ENCODE measurements at places on chromosomes 13 and 19.

- DNase-seq, result peak; percentile 67
Measured at GRCh38 chr19:8580710-8581281, 3.6 kb upstream of the MYO1F start.

- no peak for DNase-seq
Measured at GRCh38 chr19:10104665-10105508, 1.3 kb upstream of the PPAN start.

DNA sequence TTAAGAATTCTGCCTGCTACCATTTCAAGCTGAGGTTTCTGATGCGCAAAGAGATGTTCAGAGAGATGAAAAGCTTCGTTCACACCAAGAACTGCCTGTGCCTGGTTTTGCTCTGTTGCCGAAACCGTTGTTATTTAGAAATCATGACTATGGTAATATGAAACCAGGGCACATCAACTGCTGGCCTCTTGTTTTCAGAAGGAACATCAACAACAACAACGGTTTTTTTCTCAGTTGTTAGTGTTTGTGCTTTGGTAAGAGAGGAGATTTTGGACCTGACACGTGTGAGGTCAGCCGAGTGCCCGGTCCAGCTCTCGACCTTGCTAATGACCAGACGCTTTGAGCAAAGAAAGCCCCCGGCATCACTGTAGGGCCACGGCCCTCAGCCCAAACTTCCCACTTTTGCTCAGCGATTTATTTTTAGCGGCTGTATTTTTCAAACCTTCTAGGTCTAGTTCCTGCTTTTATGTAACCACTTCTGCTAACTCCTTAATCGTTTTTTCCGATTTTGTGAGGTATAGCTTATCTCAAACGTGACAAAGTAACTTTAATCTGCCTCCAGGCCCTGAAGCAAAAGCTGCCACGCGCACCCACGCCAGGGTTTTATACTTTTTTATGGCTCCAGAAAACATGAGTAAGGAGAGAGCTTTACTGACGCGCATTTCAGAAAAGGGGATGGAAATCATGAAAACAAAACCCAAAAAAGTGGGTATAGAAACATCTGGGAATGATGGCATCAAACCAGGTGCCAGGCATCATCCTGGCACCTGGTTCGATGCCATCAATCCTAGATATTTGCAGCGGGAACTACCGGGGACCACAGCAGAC is 42.0 kb downstream of the KLF2 start:
- DNase-seq, result peak; percentile 63

DNA sequence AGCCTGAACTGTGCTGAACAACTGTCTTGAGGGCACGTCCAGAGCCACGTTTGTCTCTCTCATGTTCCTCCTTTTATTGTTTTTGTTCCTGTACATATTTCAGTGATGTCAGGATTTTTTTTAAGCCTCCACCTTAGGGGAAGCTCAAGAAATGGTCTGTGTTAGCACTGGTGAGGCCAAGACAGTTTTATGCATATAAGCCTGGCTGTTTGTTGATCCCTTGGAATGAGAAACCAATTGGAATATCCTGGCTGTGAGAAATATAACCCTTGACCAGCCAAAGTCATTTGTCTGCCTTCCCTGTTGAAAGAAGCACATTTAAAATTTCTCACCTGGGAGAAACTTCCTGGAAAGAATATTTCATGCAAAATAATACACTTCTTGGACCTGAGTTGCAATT is 115.8 kb downstream of the DNAJC15 start:
- DNase-seq, result no peak

- no peak for DNase-seq
Measured at GRCh38 chr13:108897955-108898354, 268.5 kb downstream of the MYO16 start.

- no peak for DNase-seq
Measured at GRCh38 chr13:56351041-56351440, 789.7 kb upstream of the PRR20A start.

DNA sequence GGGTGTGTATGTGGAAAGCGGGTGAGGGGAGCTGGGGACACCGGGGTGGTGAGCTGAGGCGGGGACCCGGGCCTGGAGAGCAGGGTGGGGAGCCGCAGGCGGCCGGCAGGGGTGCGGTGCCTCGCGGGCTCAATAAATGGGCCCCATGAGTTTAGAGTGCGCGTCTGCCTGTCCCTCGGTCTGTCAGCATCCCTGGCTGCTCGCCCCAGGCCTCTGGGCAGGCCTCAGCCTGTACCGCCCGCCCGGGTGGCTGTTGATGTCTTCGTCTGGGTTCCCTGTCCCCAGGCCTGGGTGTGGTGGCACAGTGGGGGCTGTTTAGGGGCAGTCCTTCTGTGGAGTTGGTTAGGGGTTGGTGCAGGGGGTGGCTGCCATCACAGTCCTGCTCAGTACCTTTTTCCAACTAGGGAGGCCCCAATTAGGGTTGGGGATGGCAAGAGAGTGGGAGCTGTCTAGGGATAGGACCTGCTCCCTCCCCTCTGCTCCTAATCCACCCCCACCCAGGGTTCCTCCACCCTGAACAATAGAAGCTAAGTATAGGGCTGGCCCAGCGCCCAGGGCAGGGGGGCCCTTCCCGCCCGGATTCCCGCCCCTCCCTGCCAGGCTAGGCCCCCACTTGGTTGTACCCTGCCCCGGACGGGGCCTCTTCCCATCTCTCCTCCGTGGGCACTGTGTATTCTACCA is 12.2 kb downstream of the CIC start:
- DNase-seq, result peak; percentile 84

DNA sequence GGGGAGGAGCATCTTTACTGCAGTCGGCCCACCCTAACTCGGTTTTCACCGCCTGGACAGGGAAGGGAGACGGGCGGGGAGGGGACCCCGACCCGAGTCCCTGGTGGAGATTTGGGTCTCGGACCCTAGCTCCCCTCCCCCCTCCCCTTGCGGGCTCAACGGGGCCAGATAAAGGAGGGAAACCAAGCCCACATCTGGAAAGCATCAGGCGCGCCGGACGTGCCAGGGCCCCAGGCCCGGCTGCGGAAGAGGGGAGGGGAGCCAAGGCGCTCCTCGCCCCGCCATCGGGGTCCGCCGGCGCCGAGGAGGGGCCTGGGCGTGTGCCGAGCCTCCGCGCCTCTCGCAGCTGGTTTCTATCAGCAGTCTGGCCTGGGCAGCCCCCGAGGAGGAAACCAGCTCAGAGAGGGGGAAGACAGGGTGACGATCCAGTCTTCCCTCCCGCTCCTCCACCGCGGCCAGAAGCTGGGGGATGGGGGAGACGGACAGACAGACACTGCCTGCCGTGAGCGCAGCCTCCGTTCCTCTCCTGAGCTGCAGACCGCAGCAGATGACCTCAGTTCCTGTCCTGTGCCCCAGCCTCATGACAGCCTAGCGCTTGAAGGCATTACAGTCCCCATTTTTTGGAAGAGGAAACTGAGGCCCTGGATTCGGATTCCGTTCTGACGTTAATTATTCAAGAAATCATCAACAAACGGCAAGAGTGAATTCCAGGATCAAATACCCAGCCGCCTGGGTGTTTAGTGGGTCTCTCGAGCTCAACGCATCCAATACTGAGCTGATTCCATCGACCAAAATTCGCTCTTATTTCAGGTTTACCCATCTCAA is 3.6 kb upstream of the GNG8 start:
- DNase-seq, result peak; percentile 32

DNA sequence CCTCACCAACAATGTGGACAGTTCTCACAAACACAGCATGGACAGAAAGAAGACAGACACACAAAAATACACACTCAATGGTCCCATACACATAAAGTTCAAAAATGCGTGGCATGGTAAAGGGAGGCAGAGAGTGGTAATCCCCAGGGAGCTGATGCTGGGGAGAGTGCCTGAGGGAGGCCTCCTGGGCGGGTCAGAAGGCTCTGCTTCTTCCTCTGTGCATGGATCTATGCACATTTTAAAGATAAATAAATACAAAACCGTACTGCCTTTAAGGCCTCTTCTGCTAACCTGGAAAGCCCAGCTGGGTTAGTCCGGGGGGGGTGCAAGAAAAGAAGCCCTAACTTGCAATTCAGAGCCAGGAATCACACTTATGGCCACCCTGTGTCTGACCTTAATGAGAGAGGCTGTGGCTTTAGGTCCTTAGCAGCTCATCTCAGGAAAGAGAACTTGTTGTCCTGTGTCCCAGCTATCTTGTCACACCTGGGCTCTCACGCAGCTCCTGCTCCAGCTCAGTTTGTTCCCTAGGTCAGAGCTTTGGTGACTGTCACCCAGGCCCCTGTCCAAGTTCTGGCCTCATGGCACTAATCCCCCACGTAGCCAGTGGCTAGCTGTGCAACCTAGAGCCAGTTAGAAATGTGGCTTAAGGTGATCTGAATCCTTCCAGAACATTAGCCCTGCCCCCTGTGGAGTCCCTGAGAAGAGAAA is 28.5 kb downstream of the POP4 start:
- DNase-seq, result no peak

GRCh38 chr13:41383386-41383785 is 72.3 kb downstream of the NAA16 start:
- no peak for DNase-seq

DNA sequence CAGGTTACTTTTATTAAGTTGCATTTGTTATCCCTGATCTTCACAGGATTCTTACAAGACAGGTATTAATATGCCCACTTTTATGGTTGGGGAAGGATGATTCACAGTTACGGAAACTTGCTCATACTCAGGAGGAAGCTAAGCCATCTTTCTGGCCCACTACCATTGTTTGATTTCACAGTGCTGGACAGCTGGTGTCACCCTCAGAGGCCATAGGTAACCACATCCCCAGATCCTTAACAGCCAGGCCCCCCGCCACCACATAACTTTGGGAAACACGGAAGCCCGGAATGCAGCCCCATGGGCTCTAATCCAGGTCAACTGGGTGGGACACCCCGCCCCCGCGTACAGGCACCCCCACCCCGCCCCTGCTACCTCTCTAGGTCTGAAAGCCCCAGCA is 119.7 kb downstream of the IRS2 start:
- no peak for DNase-seq

GRCh38 chr13:46580362-46580839 is 27.4 kb downstream of the LRCH1 start:
- no peak for DNase-seq

- DNase-seq, result no peak
Measured at GRCh38 chr13:109760951-109761350, 25.4 kb downstream of the IRS2 start.
